ENCODE measurements at places on chromosomes 7 and 10.

DNA sequence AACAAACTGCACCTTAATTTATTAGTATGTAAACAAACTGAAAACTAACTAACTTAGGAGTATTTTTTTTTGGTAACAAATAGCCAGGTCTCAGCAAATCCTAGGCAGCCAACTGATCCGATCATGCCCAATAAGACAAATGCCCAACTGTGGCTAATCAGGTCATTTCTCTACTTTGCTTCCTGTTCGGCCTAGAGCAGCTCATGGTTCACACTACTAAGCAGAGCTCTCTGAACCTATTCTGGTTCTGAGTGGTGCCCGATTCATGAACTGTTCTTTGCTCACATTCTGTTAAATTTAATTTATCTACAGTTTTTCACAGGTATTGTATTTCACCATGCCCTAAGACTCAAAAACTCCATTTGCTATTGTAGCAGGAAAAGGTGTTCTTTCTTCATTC lies 55.1 kb downstream of the CCDC3 start:
- no peak for DNase-seq

- DNase-seq = no peak
Observed at GRCh38 chr7:128947854-128948253, 10.1 kb downstream of the IRF5 start.

DNA sequence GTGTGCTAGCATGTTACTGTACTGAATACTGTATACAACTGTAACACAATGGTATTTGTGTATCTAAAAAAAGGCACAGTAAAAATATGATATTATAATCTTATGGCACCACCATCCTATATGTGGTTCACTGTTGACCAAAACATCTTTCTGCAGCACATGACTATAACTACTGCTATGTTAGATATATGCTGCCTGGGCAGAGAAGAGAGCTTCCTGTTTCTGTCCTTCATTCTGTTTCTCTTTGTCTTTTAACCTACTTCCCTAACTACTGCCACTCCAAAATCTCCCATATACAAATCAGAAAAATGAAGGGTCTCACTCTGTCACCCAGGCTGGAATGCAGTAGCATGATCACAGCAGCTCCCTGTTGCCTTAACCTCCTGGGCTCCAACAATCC lies 8.8 kb upstream of the FGL2 start:
- no peak for DNase-seq

DNA sequence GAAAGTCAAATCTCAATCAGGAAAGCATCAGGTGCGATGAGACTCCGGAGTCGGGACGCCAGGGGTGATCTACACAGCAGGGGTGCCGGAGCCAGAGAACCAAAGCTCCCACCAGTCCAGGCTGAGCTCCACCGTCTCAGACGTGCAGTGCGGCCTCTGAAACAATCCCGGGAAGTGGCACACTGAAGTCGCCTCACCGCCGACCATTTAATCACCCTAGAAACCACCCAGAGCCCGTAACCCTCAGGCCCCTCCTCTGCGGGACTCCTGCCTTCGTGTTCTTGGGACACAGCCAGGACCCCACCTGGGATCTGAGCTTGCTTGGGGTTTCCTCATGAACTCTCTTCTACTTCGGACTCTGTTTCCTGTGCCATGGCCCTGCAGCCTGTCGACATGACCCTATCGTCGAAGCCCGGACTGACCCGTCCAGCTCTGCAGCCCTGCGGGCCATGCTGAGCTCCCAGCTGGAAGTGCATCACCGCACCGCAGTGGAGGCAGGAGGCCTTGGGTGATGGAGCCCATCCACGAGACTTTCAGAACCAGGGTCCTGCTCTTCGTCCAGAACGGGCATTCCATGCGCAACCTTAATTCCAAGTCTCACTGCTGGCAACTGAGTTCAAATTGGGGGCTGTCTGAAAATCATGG lies 266.4 kb downstream of the PTPRN2 start:
- no peak for DNase-seq

- no peak for DNase-seq
Observed at GRCh38 chr10:60955957-60956425, 12.0 kb upstream of the RHOBTB1 start.

DNA sequence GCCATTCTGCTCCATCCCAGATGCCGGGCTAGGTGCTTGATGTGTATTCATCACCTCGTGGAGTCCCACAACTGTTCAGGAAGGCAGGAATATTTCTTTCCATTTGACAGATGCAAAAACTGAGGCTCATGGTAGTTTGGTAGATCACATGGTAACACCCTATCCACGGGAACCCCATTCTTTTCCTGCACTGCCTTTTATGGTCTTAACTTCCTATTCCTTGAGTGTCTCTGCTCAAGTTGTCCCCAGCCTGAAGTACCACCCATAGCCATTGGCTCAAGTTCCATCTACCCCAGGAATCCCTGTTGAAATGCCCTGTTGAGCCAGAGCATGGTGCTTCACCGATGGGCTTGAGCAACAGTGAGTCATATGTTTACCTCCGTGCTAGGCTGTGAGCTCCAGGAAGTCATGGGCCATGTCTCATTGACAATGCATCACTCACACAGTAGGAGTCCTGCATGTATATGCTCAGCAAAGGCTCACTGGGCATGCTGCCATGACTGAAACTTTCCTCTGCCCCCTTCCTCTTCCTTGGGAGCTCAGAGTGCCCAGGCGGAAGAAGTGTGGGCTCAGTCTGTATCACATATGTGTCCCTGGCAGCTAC lies 71.7 kb upstream of the ADAM12 start:
- peak; percentile 5 for DNase-seq

- no peak for DNase-seq
Observed at GRCh38 chr7:99833289-99833877, 5.6 kb downstream of the CYP3A43 start.

DNA sequence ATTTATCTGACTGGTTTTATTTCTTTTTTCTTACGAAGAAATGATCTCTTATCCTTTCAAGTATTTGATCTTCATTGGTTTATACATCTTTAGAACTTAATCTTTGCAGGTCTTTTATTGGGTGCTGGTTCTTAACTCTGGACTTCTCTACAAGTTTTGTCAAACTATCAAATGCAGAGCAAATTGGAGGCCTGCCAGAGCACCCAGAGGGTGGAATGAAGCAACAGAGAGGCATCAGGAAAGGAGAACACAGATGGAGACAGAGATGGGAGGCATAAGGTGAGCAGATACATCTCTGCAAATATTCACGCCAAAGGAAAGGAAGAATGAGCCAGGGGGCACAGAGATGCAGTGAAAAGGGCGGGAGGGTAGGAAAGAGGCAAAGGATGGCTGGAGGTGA lies 130.3 kb downstream of the PKD1L1 start:
- DNase-seq = no peak

DNA sequence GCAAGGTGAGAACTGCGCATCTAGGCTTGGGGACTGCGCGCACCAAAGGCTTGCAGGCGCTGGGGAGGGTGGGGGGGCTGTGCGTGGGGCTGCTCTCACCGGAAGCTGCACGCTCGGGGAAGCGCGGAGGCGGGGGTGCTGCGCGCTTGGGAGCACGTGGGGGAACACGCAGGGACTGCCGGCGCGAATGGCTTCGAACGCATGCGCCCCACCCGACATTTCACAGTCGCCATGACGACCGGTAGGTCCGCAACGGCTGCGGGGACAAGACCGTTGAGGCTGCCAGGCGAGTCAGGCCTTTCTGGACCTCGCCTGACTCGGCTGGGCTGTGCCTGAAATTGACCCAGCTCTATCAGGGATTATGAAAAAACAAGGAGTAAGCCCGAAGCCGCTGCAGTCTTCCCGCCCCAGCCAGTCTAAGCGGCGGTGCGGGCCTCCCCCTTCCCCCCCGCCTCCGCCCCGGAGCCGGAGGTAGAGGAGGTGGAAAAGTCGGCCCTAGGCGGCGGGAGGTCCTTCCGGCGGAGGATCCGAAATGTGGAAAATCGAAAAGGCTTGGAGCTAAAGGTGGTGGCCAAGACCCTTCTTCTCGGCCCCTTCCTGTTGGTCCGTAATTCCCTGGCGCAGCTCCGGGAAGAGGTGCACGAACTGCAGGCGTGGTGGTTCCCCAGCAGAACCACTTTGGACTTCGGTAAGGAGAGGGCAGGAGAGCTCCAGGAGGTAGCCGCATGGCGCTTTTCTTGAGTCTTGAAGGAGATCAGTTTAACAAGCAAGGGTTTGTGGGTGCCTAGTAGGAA lies 34.9 kb upstream of the STEAP1 start:
- no peak for DNase-seq

GRCh38 chr10:108515821-108516220 lies 1351.3 kb upstream of the SORCS1 start:
- DNase-seq = no peak

DNA sequence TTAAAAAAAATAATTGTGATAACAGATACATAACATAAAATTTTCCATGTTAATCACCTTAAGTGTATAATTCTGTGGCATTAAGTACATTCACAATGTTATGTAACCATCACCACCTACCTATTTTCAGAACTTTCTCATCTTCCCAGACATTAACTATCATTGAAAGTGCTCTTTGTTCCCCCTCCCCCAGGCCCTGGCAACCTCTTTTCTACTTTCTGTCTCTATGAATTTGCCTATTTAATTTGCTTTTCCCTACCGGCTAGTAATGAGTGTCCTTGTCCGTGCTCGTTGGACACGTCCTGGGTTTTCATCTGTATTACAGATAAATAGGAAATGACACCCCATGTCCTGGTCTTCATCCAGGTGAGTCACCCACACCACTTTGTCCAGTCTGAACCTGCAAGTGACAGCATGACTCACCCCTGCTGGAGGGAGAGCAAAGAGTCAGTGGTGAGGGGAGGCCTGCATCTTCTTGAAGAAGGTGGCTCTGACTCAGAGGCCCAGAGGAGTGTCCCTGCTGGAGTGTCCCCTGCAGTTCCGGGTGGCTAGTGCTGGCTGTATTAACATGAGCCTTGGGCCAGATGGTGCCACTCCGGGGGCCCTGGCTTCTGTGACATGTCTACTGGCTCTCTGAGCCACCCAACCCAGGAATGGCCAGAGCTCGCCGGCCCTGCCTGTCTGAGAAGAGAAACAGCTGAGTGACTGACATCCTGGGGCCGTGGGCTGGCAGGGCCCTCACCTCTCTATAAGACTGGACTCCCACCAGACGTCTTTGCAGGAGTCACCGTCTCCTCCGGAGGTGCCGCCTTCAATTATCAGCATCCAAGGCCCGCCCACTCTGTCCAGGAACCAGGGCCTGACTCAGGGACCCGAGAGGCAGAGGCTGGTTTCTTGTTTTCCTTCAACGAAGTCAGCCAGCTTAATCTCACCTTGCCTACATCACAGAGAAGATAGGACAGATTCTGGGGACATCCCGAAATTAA lies 503.2 kb upstream of the MKI67 start:
- no peak for DNase-seq

- DNase-seq = no peak
Observed at GRCh38 chr7:40219917-40220316, 85.1 kb downstream of the SUGCT start.

- no peak for DNase-seq
Observed at GRCh38 chr10:130191380-130191779, 55.2 kb downstream of the GLRX3 start.

GRCh38 chr7:16417906-16418305 lies 3.4 kb downstream of the CRPPA start:
- DNase-seq = no peak

GRCh38 chr10:132946806-132947546 lies 4.6 kb upstream of the CFAP46 start:
- no peak for DNase-seq

DNA sequence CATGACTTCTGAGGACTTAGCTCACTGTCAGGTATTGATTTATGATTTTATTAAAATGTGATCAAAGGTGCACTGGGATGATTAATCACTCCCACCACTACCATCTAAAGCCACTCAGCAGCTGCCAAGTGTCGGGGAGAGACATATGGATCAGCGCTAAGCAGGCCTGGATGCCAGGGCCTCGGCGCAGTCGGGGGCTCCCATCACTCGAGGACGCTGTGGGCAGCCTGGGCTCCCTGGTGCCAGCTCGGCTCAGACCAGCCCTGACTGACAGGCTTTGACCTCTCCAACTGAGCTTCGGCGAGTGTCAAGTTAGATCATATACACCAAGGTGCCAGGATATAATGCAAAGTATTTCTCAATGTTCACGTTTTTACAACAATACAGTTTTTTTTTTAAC lies 267.7 kb downstream of the ACTR3B start:
- DNase-seq = no peak

DNA sequence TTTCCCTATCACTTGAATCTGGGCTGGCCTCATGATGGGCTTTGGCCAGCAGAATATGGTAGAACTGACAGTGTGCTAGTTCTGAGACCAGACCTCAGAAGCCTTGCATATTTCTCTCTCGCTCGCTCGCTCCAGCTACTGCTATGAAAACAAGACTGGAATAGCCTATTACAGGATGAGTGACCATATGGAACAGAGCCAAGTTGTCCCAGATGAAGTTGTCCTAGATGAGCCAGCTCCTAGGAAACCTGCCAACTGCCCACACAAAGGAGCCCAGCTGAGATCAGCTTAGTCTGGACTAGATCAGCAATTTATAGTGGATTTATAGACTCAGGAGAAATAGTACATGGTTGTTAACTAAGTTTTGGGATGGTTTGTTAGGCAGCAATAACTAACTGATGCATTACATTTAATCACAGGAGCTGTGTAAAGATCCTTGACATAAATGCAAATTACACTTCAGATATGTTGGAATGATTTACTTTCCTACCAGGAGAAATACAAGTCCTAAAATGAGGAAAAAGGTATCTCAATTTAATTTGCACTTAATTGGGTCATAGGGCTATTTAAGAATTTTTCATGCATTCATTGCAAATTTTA lies 6.8 kb upstream of the HECW1 start:
- no peak for DNase-seq

DNA sequence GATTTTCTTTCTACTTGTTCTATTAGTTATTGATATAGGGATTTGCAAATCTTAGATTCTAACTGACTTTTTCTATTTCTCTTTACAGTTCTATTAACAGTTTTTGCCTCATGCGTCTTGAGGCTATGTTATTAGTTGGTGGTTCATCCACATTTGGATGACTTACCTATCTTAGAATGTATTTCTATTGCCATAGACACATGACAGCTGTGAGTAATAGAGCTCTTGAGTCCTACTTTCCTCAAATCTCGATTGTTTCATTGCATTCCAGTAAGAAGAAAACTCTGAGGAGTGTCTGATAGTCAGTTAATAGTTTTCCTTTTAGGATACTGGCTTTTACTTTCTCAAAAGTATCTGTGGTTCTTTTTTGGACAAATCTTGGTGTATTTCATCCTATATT lies 241.4 kb upstream of the ZNF32 start:
- DNase-seq = no peak

DNA sequence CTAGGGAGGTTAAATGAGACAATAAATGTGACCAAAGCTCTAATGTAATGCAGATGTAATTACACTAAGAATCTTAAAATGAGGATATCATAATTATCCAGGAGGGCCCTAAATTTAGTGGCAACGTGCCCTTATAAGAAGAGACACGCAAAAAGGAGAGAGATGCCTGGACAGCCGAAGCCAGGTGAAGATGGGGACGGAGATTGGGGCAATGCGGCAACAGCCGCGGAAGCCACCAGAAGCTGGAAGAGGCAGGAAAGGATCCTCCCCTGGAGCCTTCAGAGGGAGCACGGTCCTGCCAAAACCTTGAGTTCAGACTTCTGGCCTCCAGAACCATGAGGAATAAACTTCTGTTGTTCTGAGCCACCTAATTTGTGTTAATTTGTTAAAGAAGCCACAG lies 25.3 kb upstream of the C10orf71 start:
- no peak for DNase-seq

- DNase-seq = no peak
Observed at GRCh38 chr7:88664630-88665233, 94.8 kb upstream of the ZNF804B start.

- no peak for DNase-seq
Observed at GRCh38 chr7:112481833-112482670, 1.3 kb downstream of the LSMEM1 start.
